ENCODE measurements at places on chromosomes 6 and 20.

DNA sequence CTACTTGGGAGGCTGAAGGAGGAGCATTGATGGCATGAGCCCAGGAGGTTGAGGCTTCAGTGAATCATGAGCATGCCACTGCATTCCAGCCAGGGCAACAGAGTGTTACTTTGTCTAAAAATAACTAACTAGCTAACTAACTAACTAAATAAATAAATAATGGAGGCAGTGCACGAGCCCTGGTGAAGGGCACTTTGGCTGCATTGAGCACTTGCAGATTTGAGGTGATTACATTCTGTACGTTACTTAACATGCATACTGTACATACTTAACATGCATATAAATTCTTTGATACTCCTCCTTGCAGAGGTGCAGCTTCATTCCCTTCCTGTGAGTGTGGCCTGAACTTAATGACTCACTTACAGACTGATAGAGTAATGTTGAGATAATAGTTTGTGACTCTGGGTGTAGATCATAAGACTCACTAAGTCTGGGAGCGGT lies 10.7 kb downstream of the HLA-A start:
- DNase-seq, result no peak

DNA sequence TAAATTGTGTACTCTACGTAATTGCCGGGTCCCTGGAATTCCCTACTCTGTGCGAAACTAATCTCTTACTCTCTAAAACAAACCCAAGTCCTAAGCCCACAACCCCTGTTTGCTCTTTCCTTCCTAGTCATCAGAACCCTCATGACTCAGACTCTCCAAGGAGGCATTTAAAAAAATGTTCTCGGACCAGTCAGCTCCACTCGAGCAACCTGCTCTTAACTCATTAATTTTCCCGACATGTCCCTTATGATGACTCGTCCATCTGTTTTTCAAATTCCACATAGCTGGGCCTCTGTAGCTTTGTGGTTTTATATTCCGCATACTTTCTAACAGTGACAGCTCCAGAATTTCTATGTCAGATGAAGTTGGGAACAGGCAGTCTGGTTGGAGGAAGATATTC lies 2.6 kb upstream of the MUC22 start:
- no peak for DNase-seq

DNA sequence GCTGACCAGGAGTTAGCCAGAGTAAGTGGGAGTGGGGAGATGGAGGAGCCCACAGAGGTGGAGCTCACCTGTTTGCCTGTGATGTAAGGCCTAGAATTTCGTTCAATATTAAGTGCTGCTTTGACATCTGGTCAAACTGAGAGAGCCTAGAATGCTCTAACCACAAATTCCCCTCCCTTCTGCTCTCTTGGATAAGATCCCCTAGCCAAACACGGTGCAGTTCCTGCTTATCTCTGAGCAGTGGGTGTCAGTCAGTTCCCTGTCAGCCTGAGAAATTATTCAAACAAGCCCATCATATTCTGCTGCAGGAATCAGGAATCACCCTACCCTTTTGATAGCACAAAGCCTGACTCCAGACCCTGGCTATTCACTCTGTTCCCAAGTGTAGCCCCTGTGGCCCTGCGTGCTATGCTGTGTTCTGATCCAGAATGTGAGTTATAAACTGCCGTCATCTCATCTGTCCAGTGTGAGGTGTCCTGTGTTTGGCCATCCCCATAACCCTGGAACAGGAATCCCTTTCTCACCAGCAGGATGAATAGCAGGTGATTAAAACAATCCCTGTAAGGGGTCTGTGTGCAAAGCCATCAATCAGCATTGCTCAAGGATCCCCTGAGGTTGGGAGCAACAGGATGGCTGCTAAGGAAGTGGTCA lies 31.8 kb upstream of the ZNF133 start:
- DNase-seq, result no peak

GRCh38 chr6:16800942-16801341 lies 39.7 kb upstream of the ATXN1 start:
- no peak for DNase-seq

DNA sequence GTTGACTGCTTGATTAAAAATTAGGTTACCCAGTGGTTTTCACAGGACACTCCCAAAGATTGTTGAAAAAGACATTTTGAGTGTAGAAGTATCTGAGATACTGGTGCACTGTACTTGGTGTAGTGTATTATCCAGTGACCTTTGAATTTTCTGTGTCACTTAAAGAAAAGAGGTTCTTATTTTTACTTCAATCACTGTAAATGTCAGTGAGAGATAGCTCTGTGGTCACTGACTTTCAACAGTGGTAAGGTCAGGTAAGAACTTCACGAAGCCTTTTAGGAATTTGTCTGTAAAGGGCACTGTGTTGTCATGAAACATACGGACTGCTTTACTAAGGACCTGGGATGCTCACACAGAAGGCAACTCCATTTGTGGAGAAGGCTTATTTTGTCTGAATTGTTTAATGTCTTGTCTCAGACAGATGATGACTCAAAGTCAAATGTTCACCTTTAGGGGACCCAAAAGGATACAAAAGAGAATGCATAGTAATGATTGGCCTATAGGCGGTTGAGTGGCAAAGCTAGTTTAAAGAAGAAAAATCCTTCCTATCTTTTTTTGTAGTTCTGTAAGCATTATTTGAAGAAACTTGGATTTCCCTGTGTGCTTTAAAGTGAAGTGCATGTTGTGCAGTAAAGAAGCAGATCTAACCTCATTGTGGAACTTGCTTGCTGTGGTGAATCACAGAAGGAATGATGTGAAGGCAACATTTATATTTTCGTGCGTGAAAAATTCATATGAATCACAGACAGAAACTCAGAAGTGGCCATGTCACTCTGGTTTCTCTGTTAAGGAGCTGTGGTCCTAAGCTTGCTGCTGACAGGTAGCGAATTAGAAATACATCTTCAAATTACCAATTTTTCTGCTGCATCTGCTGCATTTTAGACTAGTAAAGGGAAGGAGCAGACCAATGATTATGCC lies 47.3 kb downstream of the ZFAND3 start:
- no peak for DNase-seq

DNA sequence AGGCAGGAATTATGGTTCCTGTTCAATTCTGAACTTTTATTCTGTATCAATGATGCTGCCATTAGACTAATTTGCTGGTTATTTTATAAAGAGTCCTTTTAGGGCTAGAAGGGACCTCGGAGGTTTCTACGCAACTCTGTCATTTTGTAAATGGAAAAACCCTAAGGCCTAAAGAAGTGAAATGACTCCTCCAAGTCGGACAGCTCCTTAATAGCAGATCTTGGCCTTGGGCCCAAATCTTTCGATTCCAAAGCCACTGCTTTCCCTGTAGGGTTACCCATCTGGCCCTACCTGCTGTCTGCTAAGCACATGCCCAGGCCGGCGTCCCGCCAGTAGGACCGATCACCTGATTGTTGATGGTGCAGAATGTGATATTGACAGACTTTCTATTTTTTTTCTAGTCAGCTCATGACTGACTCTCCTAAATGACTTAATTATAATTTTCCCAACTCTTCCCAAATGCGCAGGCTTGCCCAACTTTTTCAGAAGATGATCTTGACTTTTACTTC lies 40.2 kb downstream of the PLEKHG1 start:
- no peak for DNase-seq

DNA sequence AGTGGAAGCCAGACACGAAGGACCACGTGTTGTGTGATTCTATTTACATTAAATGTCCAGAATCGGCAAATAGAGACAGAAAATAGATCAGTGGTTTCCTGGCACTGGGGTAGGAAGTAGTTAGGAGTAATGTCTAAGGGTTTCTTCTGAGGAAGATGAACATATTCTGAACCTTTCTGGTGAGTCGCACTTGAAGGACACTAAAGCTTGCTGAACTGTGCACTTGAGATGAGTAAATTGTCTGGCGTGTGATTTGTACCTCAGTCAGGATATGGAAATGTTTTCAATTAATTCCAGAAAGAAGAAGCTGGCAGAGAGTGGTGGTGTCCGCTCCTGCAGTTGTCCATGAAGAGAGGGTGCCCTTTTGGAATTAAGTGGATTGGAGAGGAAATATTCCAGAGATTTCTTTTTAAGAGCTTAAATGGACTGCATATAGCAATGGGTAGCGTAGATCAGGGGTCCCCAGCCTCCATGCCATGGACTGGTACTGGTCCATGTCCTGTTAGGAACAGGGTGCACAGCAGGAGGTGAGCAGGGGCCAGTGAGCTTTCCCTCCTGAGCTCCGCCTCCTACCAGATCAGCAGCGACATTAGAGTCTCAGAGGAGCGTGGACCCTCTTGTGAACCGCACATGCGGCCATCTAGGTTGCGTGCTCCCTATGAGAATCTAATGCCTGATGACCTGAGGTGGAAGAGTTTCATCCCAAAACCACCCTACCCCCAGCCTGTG lies 12.4 kb upstream of the KIF25 start:
- DNase-seq, result no peak

GRCh38 chr6:35534407-35535170 lies 21.9 kb upstream of the TULP1 start:
- DNase-seq, result no peak

- no peak for DNase-seq
Observed at GRCh38 chr20:62366370-62367135, 559 bp downstream of the LAMA5 start.

Measured in right atrium auricular region (tissue), 2 donors.